ENCODE measurements at places on chromosomes 7 and 10.

DNA sequence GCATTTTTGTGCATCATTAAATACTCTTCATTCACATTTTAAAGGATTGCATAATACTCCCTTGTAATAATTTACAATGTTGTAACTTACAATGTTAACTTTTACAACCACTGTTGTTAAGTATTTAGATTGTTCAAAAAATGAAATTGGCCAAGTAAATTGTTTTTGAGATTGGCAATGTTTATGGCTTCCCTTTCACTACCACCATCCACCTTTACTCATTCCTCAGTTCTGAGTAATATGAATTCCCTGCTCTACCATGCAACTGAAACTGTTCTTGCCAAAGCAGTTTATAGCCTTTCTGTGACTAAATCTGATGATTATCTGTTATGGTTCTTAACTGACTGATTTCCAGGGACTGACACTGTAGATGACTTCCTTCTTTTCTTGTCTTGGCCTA is 80.5 kb upstream of the TMEM106B start:
- peak; percentile 42 for DNase-seq

- DNase-seq: peak; percentile 2
These were observed 117.4 kb downstream of the TES start for GRCh38 chr7:116327752-116328151.

DNA sequence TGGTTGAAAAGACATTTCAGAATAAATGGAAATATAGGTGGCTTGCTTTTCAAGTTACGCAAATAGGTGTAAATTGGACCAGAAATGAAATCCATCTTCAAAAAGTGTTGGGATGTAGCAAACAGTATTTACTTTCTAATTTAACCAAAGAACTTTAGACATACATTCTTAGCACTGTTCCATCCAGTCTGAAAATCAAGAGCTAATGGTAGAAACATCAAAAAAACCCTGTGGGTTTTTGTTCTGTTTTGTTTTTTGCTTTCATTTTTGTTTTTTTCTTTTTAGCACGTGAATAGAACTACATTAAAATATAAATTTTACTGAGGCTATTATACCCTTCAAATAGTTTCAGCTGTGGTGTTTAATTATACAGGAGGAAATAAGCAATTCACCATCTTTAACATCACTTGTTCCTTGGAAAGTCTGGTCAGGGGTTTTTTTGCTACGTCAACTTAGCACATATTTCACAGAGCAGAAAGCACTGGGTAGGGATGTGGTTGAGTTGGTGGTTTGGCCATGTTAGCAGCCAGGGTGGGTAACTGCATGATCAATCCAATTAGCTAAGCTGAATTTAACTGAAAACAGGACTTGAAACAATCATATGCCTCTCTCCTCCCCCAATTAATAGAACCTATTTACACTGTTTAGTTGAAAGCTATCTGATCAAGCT is 275.4 kb upstream of the PFKP start:
- no peak for DNase-seq

DNA sequence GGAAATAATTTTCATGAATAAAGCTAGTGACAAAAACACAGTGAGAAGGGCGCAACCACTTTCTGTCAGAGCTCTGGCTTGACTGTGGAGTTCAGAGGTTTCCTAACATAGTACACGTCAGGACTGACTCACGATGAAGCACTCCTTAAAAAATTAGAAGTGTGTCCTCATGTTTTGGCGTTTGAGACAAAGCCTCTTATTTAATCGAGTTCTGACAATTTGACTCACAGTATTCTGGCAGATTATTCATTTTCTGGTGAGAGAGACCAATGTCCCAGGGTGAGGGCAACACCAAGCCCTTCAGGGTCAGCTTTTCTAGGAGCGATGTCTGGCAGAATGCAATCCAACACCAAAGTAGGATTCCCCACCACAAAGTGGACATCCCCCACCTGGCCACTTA is 108.7 kb downstream of the DIP2C start:
- DNase-seq: no peak

GRCh38 chr10:63722537-63722936 is 201.3 kb downstream of the REEP3 start:
- DNase-seq: no peak

GRCh38 chr7:135684136-135684535 is 21.8 kb downstream of the STMP1 start:
- peak; percentile 35 for DNase-seq

DNA sequence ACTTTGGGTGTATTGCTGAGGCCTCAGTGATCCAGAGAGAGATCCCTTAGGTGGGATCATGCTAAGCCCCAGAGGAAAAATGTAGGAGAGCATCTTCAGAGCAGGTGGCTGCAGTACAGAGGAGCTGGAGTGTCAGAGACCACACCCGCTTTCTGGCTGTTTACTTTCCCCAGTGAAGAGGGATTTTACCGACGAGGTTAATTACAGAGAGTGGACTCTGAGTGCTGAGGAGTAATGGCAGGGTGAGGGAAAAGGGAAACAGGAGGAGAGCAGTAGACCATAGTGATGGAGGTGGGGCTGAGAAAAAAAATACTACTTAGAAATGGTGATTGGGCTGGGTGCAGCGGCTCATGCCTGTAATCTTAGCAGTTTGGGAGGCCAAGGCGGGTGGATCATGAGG is 43.3 kb upstream of the HBP1 start:
- no peak for DNase-seq
